ENCODE measurements at places on chromosomes 3 and 15.

DNA sequence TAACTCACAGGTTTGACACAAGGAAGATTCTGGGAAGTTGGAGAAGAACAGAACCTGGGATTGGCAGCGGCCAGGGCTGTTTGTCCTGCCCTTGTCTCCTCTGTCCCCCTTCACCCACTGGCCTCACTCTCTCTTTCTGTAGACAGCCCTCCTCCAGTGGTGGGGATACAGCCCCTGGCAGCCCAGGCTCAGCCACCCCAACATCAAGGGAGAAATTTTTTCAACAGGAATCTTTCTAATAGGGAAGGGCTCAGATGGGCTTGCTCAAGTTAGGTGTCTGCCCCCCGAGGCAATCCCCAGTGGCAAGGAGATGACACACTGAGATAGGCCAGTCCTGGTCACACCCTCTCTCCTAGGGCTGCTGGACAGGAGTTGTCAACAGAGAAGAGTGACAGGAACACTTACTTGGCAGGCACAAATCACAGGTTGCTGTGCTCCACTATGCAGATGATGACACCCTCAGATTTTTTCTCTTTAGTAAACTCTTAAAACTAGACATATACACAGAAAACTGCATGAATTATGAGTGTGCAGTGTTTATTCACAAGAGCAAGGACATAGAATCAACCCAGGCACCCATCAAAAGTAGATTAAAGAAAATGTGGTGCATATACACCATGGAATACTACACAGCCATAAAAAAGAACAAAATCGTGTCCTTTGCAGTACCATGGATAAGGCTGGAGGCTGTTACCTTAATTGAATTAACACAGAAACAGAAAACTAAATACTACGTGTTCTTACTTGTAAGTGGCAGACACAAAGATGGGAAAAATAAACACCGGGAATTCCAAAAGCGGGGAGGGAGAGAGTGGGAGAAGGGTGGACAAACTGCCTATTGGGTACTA, 36.3 kb downstream of the PLA2G4D start:
- DNase-seq, result no peak

DNA sequence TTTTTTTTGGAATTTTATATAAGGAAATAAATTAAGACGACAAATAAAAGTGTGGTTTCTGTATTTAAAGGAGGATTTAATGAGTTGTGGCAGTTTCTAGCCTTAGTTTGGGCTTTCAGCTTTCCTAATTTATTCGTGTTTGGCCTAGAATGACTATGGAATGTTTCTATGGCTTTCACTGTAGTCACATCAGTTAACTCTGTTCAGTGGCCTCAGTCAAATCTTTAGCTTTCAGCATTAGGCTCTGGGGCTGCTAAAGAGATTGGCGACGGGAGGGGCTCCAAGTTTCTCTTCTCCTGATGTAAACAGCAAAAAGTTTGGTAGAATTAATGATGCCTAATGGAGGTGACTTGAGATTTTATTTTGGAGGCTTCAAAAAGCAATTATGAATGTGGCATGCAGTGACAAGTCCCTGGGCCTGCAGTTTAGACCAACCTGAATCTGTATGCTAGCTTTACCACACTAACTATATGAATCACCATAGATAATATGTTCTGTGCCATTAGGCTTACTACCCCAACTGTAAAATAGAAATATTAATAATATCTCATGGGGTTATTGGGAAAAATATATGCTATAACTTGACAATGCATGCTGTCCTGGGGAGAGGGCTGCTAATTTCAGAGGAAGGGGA, 47.1 kb upstream of the ADGRG7 start:
- DNase-seq, result no peak

- no peak for DNase-seq
Observed at GRCh38 chr3:10339376-10339955, 18.6 kb upstream of the SEC13 start.

DNA sequence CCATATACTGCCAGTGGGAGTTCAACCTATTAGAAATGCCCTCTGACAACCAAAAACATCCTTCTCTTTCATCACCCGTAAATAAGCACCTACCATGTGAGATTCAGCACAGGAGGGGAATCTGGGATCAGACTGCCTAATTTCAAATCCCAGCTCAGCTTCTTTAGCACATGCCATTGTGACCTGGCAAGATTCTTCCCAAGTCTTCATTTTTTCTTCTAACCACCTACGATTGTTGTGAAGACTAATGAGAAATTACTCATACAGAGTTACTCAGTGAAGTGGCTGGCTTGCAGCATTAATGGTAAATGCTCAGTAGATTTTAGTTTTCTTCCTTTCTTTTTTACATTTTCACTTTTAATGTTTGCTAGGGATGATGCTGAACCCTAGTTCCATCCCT, 176.7 kb downstream of the PDZRN3 start:
- no peak for DNase-seq

- DNase-seq, result no peak
Observed at GRCh38 chr3:129060276-129061022, at the start of gene GP9. TSS of gene GP9 (plus strand) at chr3:129060779. CDS start at chr3:129061740, 961 bp downstream.

DNA sequence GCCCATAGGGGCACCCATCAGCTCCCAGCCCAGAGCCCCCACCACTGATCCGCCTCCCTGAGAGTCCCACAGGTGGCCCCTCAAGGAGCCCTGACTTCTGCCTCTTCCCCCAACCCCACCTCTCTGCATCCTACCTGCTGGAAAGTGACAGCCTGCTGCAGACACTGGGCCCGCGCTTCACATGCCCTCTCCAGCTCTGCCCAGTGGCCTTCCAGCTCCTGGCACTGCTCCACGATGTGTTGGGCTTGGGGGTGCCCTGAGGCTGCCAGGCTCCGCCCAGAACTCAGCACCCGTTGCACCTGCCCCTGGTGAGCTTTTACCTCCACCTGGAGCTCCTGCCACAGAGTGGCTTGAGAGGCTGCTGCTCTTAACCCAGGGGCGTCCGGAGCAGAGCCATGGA, 20.1 kb downstream of the SPTBN5 start:
- DNase-seq, result no peak

DNA sequence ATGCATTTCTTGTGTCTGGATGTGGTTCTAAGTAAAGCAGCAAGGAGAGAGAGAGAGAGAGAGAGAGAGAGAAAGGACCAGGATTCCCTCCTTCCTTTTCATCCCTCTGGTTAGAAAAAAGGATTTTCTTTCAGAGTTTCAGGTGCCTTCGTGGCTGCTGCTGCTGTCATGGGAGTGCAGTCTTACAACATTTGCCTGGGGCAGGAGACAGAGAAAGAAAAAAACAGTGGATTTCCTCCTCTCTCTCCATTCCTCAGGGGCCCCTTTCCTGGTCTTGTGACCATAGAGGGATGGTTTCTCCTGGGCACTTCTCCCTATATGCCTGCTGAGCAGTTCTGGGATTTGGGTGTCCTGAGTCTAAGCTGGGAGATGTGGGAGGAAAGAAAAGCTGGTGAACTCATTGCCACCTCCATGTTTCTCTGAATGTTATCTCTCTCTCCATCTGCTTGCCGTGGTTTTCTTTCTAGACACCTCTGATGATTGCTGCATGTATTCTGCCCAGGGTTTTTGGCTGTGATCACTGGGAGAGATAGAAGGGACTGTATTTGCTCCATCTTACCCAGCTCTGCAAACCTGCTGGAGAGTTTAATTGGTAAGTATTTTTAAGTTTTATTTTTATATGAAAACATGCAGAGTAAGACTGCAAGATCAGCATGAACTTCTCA, 142.4 kb upstream of the RGMA start:
- DNase-seq, result no peak

DNA sequence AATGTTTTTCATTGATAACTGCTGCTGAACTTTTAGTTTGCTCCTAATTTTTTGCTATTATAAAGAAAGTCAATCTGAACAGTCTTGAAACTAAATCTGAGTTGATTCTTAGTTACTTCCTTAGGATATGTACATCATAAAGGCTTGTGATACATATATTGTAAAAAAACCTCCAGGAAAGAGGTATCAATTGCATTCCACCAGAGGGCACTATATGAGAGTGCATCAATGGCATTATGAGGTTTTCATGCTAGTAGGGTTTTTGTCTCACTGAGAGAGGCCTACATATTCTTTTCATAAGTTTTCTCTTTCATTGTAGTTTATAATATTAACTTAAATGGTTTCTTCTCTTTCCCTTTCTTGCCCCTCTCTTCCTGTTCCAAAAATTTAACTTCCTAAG, 46.9 kb downstream of the PIK3R4 start:
- no peak for DNase-seq

DNA sequence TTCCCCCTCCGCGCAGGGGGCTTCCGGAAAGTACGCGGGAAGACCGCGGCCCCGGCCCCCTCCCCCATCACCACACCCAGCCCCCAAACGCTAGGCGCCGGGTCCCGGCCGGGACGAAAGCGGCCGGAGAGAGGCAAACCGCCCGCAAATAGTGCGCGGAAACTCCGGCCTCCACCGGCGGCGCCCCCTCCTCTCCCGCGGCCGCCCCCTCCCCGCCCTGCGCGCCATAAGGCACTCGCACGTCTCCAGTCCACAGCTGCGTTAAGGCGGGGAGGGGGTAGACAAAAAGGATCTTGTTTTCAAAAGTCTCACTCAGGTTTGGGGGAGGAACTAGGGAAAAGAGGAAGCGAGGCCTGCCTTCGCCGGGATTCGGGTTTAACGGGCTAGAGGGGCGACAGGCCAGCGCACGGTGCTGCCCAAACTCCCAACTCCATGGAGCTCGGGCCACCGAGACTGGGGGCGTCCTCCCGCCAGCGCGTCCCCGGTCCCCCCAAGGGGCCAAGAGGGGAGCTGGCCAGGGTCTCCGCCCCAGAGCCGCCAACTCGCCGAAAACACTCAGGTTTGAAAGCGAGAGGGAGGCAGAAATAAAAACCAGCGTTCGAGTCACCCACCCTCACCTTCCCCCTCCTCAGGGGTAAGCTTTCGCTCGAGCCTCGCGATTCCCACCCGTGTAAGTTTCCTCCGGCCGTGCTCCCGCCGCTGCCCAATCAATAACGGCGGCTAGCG, 1.8 kb downstream of the ANP32A start:
- DNase-seq, result peak; percentile 78

DNA sequence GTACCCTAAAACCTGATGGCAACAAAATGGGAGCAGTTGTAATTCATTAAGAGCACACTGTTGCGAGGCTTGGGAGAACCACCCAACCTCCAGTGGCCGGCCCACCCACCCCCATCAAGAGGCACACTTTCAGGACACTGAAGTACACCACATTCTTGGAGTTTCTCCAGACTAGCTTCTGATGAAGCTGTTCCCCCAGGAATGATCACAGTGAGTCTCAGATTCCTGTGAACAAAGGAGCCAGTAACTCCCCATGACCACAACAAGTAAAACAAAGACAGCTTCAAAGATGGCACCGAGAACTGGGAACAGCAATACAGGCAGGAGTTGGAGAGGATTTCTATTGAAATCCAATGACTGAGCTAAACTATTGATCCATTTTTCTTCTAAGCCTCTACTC, 126.0 kb downstream of the ST8SIA2 start:
- DNase-seq, result no peak

DNA sequence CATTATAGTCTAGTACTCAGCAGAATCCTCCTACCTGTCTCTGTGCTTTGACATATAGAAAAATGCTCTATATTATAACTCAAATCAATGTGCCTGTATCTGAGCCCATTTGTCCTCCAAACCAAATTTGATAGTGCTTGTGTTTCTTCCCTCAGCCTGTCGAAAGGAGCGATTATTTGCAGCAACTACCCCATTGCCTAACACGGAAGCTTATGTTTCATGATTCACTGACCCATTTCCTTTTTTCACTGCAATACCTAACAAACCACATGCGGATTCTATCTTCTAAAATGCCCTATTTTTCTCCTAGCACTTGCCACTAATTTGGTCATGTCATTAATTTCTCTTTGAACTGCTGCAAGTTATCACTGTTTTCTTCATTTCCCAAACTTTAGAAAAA, 1220.6 kb upstream of the CADM2 start:
- DNase-seq, result no peak

DNA sequence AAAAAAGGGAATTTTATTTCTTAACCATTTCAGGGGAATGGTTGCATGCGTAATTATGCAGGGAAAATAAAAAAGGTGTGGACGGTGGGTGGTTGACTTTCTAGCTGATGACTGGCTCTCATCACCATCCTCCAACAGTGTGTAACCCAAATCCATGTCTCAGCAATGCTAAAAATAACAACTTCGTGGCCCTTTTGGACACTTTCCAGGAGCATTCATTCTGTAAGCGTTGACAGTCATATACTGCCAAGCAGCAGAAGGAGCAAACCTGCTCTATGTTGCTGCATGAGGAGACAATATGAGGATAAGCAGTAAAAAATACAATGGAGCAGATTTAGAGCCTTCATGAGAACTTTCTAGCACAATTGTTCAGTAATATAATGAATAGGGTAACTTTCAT, 189.1 kb downstream of the ANXA2 start:
- DNase-seq, result no peak

DNA sequence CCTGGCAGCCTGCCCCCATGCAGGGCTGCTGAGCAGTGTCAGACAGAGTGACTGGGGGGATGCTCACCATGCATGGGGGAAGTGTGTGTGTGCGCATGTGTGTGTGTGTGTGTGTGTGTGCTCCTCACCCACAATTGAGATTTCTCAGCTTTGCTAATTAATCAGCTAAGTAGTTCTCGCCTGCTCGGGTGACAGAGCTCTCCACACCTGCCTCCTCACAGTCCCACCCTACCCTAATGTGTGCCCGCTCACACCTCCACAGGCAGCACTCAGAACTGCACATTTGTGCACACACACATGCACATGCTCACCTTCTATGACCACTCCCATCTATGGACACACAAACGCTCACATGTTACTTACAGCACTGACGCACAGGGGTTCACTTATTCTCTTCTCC, 37.3 kb downstream of the CACNA2D2 start:
- DNase-seq, result no peak

GRCh38 chr15:76898102-76898501, 7.0 kb downstream of the SCAPER start:
- DNase-seq, result no peak

DNA sequence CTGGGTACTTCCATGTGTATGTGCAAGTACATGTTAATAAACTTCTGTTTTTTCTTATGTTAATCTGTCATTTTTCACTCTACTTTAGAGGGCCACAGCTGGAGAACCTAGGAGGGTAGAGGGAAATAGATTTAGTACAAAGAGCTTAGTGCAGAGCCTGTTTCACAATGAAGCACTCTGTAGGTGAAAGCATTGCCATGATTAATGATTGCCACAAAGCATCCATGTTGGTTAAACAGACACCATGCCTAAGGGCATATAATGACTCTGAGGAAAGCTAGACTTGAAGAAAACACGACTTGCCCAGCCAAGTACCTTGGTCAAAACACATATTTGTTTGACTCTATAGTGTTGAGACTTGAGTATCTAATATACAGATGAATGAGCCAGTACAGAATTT, 338.4 kb downstream of the FHIT start:
- no peak for DNase-seq

- DNase-seq, result no peak
Observed at GRCh38 chr3:65619451-65619881, 419.3 kb downstream of the MAGI1 start.

GRCh38 chr3:10547841-10548783, 42.7 kb upstream of the ATP2B2 start:
- DNase-seq, result no peak

- DNase-seq, result no peak
Observed at GRCh38 chr3:158936530-158937113, 134.8 kb downstream of the MFSD1 start.

DNA sequence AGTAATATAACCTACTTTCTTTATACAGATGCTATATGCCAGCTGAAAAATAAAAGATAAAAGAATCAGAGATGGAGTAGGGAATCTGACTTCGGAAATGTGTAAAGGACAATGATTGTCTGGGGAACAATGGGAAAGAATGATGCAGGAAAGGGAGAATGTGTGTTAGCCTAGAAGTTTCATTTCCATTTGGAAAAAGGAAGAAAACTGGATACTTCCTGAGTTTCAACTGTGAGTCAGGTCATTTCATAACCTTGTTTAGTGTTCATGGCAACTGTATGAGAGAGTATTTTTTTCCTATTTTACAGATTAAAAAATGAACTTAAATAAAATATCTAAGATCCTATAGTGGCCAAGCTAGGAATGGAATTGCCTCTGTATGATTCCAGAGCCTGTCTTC, 261.3 kb upstream of the NECTIN3 start:
- DNase-seq, result no peak

Measured in activated effector memory CD4-positive, alpha-beta T cell treated with anti-CD3 and anti-CD28 coated beads, Interleukin-2, amount 50 U/mL, for 16 hours (primary cell).